CD4-positive, alpha-beta T cell treated with Interleukin-4 for 4 hours (primary cell): ENCODE measurements at places on chromosomes 2 and 18.

- DNase-seq, result no peak
These were observed 474 bp upstream of the CERKL start for GRCh38 chr2:181657379-181657778.

DNA sequence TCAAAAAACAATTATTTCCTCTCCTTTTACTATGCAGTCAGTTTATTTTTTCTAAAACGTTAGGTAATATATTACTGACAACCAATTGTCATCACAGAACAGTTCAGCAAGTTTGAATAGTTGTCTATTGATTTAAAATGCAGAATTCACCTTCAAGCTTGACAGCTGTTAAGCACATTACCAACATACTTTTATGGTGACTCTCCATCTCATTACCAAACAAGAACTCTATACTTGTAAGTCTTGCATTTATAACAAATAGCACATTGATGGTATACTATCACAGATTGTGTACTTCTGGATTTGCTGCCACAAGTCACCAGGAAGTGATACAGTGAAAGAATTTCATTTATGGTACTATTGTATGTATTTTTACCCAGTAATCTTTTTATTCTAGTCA is 99.4 kb upstream of the PPP1CB start:
- DNase-seq, result no peak

DNA sequence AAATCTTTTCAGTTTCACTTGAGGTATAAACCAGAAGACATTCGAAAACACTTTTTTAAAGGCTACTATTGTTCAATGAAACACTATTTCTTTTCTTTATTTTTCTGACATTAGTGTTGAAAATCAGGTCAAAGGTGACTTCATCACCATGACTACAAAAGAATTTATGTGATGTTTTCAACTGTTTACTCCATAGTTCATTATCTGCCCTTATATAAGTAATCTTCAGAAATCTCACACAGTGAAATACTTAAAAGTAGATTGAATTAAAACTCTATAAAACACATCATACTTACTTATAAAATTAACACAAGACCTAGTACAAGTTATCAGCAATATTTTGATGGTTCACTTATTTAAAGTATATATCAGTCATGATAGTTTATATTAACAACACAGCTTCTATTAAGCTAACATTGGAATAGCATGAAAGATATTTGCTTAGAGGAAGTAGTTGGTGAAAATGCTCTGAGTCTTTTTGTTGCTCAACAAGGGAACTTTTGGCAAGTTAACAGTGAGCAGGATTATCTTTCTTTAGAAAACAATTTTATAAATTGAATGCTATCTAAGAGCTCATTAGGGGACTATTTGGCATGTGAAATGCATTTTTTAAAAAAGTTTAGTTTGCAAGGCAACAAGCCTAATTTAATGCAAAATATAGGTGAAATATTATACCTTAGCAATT is 60.8 kb downstream of the MC4R start:
- no peak for DNase-seq

DNA sequence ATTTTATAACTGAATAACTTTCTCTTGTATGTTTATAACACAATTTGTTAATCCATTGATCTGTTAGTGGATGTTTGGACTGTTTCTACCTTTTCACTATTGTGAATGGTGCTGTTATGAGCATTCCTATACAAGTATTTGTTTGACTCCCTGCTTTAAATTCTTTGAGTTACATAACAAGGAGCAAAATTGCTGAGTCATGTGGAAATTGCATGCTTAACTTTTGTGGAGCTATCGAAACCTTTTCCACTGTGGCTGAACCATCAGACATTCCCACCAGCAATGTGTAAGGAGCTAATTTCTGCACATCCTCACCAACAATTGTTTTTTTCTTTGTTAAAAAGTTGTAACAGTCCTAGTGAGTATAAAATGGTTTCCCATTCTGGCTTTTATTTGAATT is 415.5 kb downstream of the CBLN2 start:
- no peak for DNase-seq

DNA sequence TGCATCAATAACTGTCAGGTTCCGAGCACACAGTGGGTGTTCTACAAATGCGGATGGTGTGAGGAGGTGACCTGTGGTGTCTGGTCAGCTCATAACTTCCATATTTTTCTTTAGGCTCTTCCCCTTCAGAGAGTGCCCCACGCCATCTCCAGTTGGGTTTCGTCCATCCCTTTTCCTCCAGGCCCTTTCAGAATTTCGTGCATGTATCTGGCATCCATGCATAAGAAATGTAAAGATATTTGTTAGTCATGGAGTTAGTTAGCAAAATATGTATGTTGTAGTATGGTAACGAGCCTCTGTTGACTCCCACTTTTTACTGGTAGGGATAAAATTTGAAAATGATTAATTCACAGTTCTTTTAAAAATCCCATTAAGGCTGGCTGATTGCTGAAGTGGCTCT is 67.2 kb downstream of the SNTG2 start:
- no peak for DNase-seq

DNA sequence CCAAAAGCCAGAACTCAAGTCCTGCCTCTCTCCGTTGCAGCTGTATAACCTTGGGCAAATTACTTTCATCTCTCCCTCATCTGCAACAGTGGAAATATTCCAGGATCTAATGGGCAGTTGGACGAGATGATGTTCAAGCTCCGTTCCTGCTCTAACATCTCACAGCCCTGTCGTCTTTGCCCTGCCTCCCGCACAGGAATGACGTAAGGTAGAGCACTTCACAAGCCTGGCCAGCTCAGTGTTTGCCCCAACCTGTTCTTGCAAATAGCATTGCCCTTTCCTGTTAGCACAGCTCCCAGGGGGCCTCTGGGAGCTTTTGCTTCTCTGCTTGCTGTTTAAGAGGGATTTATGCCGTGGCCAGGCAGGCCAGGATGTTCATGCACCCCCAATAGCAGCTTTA is 107.9 kb downstream of the KLHL29 start:
- DNase-seq, result no peak

- no peak for DNase-seq
These were observed 59.5 kb downstream of the RABL2A start for GRCh38 chr2:113686537-113686936.

DNA sequence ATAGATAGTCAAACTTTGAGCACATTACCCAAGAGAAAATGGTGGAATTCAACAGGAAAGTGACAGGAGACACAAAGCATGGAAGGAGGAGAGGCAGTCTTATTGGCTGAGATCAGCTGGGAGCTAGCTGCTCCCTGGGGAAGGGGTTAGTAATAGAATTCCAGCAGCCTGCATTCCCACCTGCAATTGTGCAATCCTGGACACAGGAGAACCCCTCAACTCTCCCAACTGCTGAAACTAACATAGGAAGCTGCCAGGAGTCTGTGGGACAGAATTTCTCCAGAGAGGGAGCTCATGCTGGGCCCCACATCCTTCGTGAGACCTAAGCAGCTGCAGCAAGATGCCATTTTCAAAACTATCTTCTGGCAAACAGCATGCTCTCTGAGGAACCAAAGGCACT is 69.8 kb upstream of the ACVR1C start:
- no peak for DNase-seq

DNA sequence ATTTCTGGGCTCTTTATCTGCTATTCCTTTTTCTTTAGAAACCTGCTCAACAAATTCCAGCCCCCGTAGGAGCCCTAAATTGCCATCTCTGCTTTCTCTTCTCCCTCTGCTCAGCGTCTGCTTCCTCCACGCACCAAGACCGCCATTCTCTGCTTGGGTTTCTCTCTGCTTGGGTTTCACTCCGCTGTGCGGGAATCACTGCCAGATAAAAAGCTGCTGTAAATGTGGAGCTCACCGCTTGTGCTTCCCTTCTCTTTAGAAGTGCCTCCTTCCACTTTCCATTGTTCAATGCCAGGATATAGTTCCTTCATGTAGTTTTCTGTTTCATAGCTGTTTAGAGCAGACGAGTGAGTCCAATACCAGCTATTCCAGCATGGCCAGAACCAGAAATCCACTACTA is 45.9 kb downstream of the TMEM237 start:
- no peak for DNase-seq

DNA sequence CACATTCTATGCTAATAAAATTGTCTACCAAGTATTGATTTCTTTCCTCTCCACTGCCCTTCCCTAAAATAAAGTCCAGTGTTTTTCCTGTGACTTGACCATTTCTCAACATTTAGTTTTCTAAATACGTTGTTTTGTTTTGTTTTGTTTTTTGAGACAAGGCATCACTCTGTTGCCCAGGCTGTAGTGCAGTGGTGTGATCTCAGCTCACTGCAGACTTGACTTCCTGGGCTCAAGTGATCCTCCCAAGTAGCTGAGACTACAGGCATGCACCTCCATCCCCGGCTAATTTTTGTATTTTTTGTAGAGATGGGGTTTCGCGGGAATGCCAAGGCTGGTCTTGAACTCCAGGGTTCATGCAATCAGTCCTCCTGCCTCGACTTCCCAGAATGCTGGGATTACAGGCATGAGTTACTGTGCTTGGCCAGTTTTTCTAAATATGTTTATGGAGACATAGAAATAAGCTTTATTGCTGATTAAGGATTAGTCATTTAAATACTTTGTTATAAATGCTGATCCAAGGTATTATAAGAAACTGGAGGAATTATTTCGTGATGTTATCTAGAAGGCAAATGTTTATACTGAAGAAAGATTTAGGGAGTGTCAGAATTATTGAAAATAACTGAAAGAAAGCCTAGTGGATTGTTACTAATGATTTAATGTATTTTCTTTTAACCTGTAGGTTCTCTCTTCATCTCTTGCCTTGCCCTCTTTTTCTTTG is 5.7 kb upstream of the HTR2B start:
- no peak for DNase-seq

GRCh38 chr2:24123195-24123921 is at the start of the genes FAM228B and PFN4:
Gene FAM228B (plus strand): TSS chr2:24123469. CDS start chr2:24124362, 893 bp downstream.
Gene PFN4 (minus strand): TSS chr2:24123334. CDS start chr2:24122535, 799 bp downstream.
- DNase-seq, result peak; percentile 56

DNA sequence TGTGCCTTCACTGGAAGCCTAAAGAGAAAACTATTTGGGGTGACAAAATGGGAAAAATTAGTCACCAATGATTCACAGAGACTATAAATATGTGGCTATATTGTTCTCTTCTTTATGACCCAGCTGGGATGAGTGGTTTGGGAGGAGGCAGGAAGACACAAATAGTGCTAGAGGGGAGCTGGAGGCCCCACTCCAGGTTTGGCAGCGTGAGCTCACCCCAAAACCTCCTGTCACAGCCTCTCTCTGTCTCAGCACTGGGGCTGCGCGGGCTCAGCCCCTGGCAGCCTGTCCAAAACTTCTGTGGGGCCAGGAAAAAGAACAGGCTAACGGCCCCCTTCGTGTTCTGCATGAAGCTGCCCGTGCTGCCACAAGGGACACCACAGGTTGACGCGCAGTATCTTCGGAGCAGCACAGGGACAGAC is 73.2 kb upstream of the LCLAT1 start:
- no peak for DNase-seq

- DNase-seq, result no peak
These were observed 6.2 kb downstream of the PELI1 start for GRCh38 chr2:64137996-64138395.

DNA sequence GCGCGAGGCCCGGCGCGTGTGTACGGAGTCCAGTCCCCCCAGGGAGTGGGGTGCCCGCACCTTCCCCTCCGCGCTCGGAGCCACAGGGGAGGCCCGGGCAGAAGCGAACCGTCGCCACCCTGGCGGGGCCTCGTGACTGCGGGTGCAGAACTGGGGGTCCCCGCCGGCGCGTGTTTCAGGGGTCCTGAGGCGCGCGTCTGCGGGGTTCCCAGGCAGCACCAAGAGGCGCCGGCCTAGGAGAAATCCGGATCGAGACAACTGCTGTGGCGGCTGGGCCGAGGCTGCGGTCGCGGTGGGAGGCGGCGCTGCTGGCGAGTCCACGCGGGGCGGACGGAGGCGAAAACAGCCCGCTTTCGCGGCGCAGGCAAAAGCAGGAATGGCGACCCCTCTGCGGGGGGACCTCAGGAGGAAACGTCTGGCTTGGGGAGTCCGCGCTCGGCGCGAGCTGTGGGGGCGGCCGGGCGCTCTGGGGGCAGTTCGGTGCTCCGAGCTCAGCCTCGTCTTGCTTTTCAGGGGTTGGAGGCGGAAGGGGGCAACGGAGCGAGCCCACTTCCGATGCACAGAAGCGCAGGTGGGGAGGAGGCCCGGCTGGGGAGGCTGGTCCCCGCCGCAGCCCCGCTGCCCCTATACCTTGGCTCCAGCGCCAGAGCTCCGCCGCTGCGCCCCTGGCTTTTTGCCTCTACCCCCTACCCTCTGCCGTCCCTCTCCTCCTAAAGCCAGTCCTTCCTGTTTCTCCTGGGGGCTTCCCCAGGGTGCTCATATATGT is 81.5 kb upstream of the LDLRAD4 start:
- no peak for DNase-seq

DNA sequence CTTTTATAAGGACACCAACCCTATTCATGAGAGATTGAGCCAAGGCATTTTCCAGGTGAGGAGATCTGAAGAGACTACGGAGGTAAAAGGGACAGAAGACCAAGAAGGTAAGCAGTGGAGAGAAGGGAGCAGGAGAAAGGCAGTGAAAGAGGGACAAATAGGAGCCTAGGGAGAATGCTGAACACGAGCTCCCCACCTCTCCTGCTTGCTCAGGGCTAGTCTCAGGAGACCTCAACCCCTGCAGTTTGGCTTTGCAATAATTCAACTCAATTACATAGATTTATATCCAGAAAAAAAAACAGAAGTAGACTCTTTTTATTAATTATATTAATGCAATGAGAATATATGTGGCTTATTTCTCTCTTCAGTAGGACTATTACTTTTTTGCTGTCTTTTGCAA is 91.0 kb upstream of the DDX18 start:
- DNase-seq, result no peak

- DNase-seq, result no peak
These were observed 141.2 kb downstream of the IKZF2 start for GRCh38 chr2:213010106-213010779.
